ENCODE measurements at places on chromosomes 12 and 14. TPM values are rescaled to one million over a fixed set of nuclear protein-coding genes. Genes with fewer than 3 reads are reported as not detected.

GRCh38 chr12:51240971-51241370 lies 2.3 kb downstream of the DAZAP2 start:
- no peak for DNase-seq

The DBX2 gene
- 0.18 TPM for total RNA-seq

DNA sequence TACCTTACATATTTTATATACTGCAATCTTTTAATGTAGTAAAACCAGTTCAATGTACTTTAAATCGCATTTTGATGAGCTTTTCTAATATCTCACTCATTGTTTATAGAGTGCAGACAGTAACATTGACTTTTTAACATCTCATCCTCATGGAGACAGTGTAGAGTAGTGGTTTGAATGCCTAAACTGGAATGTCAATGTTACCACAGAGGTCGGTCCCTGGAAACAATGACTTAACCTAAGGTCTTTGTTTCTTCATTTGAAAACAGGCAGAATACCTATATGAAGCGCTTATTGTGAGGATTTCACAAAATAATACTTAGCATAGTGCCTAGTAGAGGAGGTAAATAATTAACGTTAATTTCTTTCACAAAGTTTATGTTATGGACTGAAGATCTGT lies 5.0 kb downstream of the CDK17 start:
- no peak for DNase-seq

DNA sequence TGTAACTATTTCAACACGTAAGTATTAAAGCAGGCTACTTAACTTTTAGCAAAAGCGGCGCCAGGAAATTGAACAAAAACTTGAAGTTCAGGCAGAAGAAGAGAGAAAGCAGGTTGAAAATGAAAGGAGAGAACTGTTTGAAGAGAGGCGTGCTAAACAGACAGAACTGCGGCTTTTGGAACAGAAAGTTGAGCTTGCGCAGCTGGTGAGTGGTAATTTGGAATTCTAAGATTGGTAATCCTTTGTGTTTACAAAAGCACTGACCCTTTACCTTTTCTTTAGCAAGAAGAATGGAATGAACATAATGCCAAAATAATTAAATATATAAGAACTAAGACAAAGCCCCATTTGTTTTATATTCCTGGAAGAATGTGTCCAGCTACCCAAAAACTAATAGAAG lies 4.0 kb downstream of the PNN start:
- DNase-seq = no peak

DNA sequence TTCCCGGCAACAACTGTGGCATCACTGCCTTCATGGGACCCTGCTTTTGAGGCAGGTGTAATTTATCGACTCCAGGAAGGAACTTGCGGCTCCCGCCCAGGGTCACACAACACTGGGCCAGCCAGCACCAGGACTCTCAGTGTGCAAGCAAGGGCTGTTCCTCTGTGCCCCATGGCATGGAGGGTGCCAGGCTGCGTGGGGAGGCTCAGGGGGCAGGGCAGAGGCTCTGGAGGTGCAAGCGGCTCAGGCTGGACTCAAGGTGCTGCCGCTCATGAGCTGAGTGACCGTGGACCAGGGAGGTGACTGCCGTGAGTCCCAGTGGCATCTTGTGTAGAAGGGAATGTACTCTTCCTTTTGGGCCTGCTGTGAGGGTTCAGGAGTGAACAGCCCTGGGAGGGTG lies 57.6 kb downstream of the SLC24A4 start:
- DNase-seq = no peak

DNA sequence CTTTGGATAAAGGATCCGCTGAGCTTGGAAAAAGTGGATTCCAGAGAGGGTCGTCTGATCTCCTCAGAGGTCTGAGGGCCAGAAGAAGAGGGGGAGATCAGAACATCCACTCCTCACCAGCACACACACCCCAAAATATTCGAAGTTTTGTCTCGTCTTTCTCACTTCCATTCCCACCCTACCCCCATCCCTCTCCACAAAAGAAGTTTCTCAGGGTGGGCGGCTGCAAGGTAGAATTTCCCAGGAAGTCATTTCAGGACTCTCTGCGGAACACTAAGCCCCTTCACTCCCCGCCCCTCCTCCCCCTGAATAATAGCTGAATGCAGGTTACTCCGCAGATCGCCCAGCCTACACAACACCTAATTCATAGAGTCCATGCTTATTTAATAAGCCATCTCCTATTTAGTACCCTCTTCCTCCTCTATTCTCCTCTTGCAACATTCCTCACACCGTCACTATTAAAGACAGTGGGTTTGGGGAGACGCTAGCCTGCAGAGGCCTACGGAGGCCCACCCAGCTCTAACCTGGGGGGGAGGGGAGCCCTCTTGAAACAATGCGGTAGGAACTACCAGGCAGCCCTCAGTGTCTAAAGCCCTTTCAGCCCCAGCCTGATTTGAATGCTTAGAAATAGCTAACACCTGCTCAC lies 649 bp upstream of the SALL2 start:
- no peak for DNase-seq

The OR4E2 gene
- not detected for total RNA-seq

GRCh38 chr12:20463913-20464524 lies 95.7 kb downstream of the PDE3A start:
- DNase-seq = no peak

DNA sequence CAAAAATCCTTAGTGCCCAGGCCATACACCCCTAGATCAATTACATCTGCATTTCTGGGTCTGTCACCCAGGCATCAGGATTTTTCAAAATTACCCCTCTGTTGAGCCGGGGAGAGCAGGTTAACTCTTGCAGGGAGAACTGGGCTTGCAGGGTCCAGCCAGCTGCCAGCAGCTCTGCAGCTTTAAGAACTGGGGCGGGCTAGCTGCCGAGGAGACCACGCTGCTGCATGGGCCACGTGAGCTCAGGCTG lies at the start of gene DGLUCY:
TSS of gene DGLUCY (plus strand) at position 245 of the 250 bp plus-strand sequence. CDS start 46,222 bp downstream, outside the sequence.
- no peak for DNase-seq

The TSPAN19 gene
- not detected for total RNA-seq

- no peak for DNase-seq
These were observed 11.2 kb upstream of the NCKAP1L start for GRCh38 chr12:54486173-54486867.

The CRACR2A gene
- 9.2 TPM for total RNA-seq

DNA sequence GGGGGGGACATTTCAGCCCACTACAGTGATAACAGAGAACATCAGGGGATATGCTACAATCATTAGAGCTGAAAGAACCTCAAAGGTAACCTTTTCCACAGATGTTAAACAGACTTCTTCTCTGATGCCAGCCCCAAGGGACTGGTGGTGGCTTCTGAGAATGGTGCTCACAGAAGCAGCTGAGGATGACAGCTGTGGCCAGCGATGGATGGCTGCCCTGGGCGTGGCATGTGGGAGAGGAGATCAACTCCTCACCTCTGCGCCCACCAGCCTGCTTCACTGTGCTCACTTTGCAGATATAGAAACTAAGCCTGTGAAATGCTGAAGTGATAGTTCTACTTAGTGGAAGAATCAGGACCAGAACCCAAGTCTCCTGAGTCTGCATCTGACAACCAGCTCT lies 33.0 kb downstream of the FOXN3 start:
- no peak for DNase-seq

- no peak for DNase-seq
These were observed 624 bp downstream of the RIN3 start for GRCh38 chr14:92513966-92514843.

- no peak for DNase-seq
These were observed 18.6 kb downstream of the CCER1 start for GRCh38 chr12:90936230-90937005.

GRCh38 chr14:63686926-63687325 lies 40.9 kb downstream of the SGPP1 start:
- no peak for DNase-seq

The RERGL gene
- 0.74 TPM for total RNA-seq

DNA sequence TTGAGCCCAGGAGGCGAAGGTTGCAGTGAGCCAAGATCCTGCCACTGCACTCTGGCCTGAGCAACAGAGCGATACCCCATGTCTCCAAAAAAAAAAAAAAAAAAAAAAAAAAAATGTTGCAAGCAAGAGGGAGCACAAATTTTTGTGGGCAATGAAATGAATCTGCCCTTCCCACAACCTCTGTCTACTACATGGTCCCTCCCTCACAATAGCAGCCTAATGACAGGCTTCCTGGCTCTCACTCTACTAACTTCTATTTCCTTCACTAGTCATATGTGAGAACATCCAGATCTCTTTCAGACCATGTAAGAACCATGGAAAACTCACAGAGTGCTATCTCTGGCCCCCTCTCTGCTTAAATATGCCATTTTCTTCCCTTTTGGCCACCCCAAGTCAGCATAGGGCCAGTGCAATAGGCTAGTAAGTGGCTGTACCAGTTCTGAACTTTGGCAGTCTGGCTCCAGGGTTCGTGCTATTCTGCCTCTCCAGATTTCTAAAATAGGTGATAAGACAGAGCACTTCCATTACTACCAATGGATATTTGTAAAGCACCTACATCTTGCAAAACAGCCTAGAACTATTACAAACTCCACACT lies 7.1 kb downstream of the OSBPL8 start:
- no peak for DNase-seq

GRCh38 chr12:4943938-4944284 lies 34.2 kb downstream of the KCNA1 start:
- no peak for DNase-seq

The GRIN2B gene
- total RNA-seq = 0.04 TPM

GRCh38 chr14:53002576-53002975 lies 51.7 kb upstream of the FERMT2 start:
- no peak for DNase-seq

- DNase-seq = no peak
These were observed 1.8 kb downstream of the ALX1 start for GRCh38 chr12:85281636-85282312.

The NEUROD4 gene
- total RNA-seq = not detected

The ANKRD52 gene
- 25.1 TPM for total RNA-seq

GRCh38 chr14:74720526-74720925 lies 7.6 kb downstream of the FCF1 start:
- DNase-seq = no peak

GRCh38 chr12:89319606-89320005 lies 32.7 kb downstream of the DUSP6 start:
- no peak for DNase-seq

The KIF21A gene
- 17.3 TPM for total RNA-seq
